Kidney (tissue), 22 donors: ENCODE measurements at places on chromosomes 4 and X. TPM values are rescaled to one million over a fixed set of nuclear protein-coding genes. Genes with fewer than 3 reads are reported as not detected.

Gene STOX2
- total RNA-seq = 31.8 TPM

GRCh38 chr4:29320947-29321620 is 1399.1 kb upstream of the PCDH7 start:
- H3K27ac ChIP-seq = no peak overlapping the region
- no peaks in the 10 kb centered on the region for H3K36me3 ChIP-seq
- DNase-seq = peak; percentile 1
- no peaks in the 10 kb centered on the region for H3K27me3 ChIP-seq
- H3K4me3 ChIP-seq = no peak overlapping the region
- no peaks in the 10 kb centered on the region for H3K4me1 ChIP-seq

- no peak overlapping the region for H3K27ac ChIP-seq
- no peak for DNase-seq
- no peaks in the 10 kb centered on the region for H3K36me3 ChIP-seq
These were observed 59.7 kb downstream of the SH3BGRL start for GRCh38 chrX:81261576-81261975.

DNA sequence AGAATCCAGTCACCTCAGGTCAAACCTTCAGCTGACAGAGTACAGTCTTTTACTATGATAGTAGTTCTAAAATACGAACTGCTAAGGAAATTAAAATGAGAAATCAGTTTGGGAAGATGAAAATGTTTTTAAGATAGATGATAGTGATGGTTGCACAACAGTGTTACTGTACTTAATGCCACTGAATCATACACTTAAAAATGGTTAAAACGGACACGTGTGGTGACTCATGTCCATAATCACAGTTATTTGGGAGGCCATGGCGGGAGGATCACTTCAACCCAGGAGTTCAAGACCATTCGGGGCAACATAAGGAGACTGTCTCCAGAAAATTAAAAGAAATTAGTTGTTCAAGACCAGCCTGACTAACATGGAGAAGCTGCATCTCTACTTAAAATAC is 41.4 kb downstream of the ABHD18 start:
- no peak overlapping the region for H3K27ac ChIP-seq
- H3K4me3 ChIP-seq = no peak overlapping the region
- no peaks in the 10 kb centered on the region for H3K27me3 ChIP-seq
- peaks cover 2% of the 10 kb centered on the region for H3K36me3 ChIP-seq
